ENCODE measurements at places on chromosomes 2 and 18.

DNA sequence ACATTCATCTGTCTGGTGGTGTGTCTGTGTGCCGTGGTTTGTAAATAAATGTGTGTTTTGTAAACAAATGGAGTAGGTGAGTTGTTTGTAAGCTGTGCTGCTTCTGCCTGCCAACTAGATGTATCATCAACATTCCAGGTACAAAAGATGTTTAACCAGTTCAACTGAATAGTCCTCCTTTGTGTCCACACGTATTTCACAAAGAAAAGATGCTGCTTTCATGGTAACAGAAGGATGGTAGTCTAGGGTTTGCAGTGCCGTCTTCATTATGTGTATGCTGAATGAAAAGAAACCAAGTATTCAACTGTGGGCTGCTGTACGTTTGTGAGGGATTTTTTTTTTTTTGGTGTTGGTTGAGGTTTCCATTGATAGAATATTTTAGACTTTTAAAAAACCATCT lies 72.1 kb downstream of the CAMKMT start:
- peak; percentile 71 for DNase-seq

DNA sequence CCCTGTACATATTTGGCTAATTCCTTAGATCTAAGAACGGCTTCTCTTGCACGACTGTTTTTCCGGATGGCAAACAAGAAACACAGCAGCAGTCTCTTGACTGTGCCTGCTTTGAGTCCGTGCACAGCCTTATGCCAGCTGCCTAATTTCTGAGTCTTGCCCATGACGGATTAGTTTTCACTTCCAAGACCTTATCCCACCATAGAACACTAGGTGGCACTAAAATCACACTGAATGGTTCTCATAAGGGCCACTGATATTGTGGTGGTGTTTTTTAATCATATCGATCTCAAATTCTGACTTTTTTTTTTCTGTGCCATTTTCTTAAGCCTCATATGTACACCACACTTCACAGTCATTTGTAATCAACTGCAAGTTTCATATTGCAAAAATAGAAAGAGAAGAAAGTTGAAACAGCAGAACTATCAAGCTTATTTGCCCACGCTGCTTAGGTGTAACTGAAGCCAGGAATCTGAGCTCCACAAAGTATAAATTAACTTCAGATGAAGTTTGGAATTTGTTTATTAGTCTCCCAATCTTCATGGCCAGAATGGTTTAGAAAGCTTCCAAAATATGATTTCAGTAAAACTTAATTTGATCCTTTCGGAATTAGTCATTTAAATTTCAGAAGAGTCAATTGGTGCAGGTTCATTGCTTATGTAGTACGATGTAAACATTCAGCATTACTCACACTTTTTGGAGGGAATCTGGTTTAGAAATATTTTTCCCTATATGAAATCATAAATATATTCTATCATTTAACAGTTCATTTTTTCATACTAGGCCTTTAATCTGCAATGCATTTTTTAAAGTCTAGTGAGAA lies 45.5 kb upstream of the SCN7A start:
- DNase-seq = peak; percentile 70

- DNase-seq = no peak
Observed at GRCh38 chr18:57475408-57475807, 40.2 kb downstream of the ONECUT2 start.

DNA sequence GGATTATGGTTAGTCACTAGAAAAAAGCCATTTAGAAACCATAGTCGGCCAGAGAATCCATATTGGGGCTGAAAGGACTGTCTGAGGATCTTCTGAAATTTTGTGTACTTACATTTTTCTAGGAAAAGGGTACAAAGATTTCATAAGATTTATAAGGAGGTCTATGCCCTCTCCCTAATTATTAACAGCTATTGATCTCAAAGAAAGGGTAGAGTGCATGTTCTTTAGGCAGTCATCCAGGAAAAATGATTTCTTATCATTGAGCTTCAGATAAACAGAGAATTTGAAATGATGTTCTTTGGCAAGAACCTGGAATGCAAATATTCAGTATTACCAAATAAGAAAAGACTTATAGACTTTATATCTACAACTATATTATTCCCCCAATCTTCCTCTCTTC lies 195.3 kb downstream of the ACTR3 start:
- DNase-seq = no peak

DNA sequence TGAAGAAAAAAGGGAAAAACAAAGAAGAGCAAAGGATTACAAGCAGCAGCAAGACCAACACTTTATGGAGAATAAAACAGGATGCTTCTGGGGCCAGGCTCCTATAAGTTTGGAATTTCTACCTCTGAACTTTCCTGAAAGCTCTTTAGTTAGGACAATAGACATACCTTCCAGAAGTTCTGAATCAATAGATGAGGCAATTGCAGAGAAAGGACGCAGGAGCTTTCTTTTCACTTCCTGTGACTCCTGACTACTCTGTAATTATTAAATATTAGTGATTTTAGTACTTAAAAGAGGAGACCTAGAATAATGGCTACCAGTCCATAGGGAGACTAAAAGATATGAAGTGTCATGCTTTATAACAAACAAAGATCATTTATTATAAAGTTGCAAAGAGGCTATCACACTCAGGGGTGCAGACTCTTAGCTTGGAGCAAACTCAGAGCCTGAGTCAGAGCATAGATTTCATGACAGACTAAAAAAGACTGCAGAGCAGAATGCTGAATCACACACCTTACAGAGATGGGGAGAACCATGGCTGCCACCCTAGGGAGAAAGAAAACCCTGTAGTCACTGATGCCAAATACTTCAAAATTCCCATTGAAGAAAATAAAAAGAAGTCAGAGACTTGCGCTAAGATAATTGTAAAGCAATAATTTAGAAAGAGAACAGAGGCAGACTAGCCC lies 52.5 kb upstream of the FAM136A start:
- no peak for DNase-seq

DNA sequence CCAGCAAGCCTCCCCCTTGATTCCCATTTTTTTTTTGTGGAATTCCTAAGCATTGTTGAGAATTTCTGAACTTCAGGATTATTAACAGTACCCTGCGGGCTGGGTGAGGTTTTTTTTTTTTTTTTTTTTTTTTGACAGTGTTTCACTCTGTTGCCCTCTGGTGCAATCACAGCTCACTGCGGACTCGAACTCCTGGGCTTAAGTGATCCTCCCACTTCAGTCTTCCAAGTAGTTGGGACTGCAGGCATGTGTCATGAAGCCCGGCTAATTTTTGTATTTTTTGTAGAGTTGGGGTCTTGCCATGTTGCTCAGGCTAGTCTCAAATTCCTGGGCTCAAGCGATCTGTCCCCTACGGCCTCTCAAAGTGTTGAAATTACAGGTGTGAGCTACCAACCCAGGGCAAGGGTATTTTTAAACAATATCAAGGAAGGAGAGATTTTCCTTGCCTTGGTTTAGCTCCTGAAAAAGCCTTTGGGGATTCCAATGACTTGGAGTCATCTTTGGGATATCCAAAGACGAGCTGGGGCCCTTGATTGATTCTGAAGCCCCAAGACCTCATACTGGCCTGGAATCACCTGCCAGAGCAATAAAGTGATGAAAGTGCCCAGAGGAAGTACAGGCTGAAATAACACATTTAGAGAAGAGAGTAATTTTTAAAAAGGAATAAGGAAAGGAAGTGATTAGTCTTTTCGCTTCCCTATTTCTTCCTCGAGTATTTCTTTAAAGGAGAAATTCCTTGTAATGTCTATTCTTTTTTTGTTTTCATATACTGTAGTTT lies 240.2 kb downstream of the TGIF1 start:
- no peak for DNase-seq

DNA sequence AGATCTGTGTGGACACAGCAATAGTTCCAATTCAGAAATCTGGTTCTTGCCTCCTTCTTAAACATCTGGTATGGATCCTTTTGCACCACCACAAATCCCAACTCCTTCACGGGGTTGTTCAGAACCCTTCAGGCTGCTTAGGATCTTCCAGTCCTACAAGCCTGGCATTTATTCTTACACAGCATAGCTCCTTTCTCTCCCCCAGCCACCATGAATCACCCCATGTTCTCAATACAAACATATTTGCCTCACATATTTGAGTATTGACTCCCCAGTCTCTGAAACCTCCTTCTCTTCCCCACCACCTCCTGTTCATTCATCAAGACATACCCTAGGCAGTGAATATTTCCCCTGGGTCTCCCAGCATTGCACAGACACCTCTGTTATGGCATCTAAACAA lies 155.2 kb downstream of the ALK start:
- DNase-seq = no peak

DNA sequence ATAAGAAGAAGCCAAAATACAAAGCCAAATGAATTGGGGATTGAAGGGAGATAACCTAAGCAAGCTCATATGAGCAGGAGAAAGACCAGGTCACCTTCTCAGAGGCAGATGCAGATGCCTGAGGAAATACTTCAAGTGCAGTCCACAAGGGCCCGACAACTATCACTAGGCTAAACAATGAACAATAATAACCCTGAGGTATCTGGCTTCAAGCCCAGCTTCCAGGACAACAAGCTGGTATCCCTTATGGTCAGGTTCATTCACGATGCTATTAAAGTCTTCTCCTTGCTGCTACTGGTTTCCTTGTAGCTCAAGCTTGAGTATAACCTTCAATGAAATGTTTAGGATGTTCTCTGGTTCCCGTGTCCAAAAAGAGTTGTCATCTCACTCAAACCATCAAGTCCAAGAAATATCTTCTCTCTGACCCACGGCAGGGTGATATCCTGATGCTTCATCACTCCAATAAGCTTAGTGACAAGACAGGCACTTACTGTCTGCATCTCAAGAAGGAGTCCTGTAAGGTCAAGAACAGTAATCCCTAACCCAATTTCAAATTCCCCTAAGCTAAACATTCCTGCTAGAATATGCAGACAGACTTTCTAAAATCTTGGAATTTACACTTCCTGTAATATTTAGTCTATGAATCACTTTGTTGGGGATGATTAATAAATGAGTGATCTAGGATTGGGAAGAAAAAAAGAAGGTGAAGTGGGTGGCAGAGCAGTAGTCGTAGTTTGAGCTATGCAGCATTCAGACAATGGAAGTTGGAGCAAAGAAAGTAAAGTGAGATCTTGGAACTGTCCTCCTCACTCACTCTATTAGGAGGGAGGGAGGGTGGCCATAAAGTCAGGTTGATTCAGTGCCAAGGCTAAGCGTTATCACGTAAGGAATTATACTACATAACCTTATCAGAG lies 33.1 kb downstream of the CHN1 start:
- peak; percentile 20 for DNase-seq

DNA sequence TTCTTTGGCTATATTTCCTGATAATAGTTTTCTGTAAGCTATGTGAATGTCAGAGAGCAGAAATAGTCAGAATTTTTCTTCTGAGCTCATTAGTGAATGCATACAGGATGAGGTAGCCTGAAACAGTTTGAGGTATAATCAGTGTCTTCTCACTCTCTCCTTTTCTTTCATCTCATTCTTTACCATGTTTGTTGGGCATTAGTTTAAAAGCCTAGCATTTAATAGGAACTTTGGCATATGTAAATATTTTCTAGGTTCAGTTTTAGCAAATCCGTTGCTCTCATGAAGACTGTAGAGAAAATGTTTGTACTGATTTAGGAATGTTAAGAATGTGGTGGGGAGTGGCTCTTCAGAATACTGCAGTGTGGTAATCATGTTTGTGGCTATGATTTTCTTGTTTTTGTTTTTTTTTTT lies 119.4 kb downstream of the PARD3B start:
- no peak for DNase-seq

GRCh38 chr2:231069379-231070054 lies 12.8 kb downstream of the PSMD1 start:
- DNase-seq = no peak

DNA sequence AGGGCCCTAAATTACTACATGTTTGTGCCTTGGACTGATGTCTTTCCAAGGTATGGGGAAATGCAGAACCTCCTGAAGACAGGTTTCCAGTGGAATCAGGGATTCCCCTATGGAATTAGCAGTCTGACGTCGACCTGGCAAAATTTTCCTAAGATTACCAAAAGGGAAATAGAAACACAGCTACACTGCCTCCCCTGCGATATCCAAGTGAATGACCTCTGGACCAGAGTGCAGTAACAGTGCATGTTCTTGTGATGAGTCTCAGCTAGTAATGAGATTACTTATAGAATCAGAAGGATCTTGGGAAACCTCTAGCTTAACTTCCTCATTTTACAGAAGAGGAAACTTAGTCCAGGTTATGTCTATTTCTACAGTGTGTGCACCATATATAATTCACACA lies 21.3 kb upstream of the CHST9 start:
- DNase-seq = no peak
